ENCODE measurements at places on chromosomes 5 and 9.

DNA sequence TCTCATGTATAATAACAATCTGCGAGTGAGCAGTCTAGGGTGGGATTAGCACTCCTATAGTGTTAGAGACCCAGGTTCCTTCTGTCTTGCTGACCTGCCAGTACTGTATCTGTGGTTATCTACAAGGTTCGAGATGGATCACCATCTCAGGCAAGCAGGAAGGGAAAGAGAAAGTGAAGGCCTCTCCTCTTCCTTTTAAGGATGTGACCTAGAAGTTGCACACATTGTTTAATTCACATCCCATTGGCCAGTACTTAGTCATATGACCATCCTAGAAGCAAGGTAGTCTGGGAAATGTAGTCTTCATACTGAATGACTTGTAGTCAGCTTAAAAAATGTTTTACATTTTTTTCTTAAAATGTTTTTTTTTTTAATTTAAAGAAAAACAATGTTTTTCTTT lies 168.6 kb downstream of the CARTPT start:
- DNase-seq: no peak

- no peak for DNase-seq
These were observed 122.3 kb upstream of the NR4A3 start for GRCh38 chr9:99699396-99699795.

DNA sequence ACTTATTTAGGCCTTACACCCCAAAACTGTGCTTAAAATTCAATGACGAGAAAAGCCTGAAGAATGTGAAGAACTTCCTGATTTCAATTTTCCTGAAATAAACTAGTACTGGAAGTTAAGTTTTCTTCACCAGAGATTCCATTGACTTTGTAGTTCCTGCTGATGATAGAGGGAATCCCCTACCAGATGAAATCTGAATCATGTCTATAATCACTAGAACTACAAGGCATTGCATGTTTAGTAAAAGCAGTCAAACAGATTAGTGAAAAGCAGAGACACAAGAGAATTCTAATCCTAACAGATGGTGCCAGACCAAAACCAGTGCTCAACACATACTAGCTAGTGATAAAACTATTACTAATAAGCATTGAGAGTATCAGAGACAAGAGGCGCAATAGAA lies 130.0 kb downstream of the PDE4D start:
- no peak for DNase-seq

- DNase-seq: no peak
These were observed 127.2 kb downstream of the ENTREP1 start for GRCh38 chr9:69452110-69452782.

DNA sequence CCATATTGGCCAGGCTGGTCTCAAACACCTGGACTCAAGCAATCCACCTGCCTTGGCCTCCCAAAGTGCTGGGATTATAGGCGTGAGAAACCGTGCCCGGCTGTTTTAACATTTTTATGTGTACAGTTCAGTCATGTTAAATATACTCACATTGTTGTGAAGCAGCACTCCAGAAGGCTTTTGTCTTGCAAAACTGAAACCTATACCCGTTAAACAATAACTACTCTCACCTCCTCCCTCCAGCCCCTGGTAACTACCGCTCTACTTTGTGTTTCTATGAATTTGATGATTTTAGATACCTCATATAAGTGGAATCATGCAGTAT lies 23.1 kb upstream of the SHB start:
- no peak for DNase-seq

DNA sequence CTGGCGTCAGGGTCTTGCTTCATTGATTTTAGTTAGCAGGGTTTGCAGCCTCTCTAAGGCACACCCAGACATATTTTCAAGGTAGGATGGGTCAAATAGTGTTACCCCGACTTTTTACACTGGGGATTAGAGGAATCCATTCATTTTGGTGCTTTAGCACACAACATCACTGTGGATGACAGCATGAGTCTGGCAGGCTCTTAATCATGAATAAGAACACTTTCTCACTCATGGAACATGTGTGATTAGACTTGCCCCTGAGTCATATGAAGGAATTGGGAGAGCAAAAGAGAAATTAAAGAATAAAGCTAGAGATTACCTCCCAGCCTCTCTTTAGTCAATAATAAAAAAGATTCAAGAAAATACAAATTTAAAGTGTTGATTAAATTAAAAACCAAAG lies 175.6 kb downstream of the SEMA5A start:
- no peak for DNase-seq

DNA sequence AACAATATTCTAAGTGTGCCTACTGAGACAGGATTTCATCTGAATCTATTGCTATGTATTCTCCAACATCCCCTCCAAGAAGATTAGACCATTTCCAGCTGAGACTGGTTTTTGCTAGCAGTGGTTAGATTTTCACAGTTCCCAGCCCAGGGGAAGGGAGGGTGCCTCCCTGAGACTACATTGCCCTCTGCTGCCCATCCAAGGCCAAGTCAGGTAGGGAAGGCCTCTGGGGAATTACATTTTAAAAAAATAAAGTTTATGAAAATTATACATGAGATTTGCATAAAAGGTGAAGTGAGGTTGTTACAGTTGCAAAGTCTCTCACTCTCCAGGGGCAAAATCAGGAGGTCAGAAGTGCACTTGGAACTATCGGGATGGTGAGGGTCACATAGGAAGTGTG lies 28.0 kb upstream of the SYK start:
- no peak for DNase-seq

- no peak for DNase-seq
These were observed 28.5 kb downstream of the MVB12B start for GRCh38 chr9:126354887-126355770.

DNA sequence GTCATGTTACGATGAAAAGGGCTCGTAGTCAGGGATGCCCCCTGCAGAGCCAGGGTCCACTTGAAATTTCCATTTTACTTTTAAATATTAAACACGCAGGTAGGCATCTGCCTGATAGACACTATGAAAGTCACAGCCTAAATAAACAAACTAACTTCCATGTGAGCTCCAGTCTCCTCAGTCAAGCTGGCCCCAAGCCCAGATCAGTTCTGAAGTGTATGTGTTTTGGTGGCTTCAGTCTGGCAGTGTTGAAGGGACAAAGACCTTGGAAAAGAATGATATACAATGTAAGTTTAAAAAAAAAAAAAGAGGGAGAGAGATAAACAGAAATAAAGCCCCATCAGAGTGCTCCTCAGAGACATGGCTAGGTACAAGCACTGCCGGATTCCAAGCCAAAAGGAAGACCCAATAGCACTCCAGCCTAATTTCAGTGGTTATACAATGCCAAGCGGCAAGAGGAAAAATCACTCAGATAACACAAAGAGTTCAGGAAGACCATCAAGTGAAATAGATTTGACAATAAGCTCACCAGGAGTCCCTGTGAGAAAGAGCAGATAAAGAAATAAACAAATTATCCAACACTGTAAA lies 181.0 kb downstream of the BNC2 start:
- DNase-seq: no peak

DNA sequence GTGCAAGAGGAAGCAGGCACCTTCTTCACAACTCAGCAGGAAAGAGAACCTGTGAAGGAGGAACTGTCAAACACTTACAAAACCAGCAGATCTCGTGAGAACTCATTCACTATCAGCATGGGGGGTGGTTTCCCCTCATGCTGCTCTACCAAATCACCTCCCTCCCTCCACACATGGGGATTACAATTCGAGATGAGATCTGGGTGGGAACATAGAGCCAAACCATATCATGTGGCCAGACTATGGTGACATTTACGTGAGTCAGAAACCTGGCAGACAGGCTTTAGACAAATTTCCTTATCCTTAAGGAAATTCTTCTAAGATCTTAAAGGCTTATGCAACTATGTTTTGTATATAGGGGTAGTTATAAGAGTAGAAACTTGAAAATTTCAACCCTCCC lies 8.7 kb upstream of the AOPEP start:
- DNase-seq: no peak

DNA sequence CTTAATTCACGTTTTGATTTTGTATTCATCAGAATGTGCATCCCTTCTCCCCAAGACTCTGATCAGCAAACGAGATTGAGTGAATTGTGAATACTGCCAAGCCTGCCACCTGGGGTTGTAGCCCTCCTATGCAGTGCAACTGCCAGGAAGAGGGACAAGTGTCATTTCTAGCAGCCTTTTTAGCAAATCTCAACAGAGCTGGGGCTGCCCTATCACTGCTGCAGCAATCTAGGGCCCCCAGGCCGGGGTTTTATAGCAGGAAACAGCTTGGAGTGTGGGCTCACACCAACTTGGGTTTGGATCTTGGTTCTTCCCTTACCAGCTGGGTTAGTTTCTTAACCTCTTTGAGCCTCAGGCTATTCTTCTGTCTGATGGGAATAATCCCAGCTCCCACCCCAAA lies 4.0 kb downstream of the CSF1R start:
- DNase-seq: no peak

DNA sequence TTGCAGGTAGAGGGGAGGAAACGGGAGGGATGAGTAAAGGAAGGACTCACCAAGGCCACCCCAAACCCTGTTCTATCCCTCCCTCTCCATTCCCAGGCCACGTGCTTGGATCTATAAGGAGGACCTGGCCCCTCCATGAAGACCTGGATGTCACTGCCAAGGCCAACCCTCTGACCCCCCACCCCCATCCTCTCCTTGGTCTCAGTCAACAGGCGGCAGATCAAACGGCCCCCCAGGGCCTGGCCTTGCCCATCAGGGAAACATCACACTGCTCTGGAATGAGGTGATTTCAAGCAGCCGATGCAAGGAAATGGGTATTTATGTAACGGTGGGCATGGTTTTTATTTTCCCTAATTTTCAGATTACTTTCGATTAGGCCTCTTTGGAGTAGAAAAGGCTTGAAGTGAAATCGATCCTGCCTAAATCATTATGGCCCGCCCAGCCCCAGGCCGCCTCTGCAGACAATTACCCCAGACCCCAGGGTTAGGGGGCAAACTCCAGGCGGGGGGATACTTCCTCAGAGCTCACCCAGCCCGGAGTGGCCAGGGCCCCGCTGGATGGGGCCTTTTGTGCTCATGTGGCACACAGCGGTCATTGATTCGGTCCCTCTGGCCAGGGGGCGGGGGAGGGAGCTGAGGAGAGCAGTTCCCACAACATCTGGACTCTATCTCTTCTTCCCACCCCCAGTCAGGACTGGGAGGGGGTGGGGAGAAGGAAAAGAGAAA lies 125.3 kb downstream of the PHF2 start:
- DNase-seq: no peak

DNA sequence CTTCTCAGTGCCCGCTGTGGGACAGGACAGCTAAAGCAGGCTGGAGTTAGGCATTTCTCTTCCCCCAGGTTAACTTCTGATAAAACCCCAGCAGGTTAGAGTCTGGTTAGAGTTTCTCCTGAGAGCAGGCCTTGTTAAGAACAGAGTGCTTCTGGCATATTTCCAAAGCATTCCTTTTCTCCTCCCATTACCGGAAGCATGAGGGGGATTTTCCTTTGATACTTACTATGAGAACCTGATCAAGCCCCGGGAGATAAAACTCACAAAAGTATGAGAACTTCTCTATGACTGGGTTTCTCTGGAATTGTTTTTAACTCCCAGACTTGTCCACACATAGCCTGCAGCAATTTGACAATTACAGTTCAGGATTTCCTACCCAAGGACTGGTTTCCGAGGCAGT lies 77.4 kb upstream of the MAST4 start:
- no peak for DNase-seq

DNA sequence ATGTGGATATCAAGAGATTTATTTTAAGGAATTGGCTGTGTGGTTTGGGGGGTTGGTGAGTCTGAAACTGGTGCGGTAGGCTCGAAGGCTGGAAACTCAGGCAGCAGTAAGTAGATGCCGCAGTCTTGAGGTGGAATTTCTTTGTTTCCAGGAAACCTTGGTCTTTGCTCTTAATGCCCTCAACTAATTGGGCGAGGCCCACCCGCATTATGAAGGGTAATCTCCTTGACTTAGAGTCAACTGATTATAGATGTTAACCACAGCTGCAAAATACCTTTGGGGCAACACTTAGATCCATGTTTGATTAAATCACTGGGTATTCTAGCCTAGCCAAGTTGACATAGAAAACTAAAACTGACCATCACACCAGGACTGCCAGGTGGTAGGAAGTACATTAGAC lies 83.8 kb downstream of the ANKRD33B start:
- DNase-seq: no peak

GRCh38 chr9:94449486-94449885 lies 105.4 kb upstream of the PCAT7 start:
- no peak for DNase-seq

- DNase-seq: no peak
These were observed 415.2 kb downstream of the DNAH5 start for GRCh38 chr5:13529300-13529699.

DNA sequence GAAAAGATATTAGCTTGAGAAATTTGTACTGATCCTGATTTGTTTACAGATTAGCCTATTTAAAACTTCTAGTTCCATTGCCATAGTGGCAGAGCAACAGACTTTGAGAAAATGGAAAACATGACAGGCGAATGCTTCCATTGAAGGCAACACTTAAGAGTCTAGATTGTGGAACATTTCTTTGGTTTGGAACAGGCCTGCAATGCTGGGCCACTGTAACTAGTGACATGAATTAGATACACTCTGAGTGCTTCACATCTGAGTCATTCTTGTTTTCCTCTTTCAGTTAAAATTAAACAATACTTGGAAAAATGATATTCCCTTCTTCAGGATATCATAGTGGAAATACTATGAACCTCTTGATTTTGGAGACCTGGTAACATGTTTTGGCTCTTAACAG lies 453.6 kb upstream of the TUSC1 start:
- no peak for DNase-seq

GRCh38 chr5:129978270-129978669 lies 74.0 kb downstream of the CHSY3 start:
- no peak for DNase-seq

GRCh38 chr5:37111426-37112382 lies 137.5 kb downstream of the CPLANE1 start:
- DNase-seq: no peak

DNA sequence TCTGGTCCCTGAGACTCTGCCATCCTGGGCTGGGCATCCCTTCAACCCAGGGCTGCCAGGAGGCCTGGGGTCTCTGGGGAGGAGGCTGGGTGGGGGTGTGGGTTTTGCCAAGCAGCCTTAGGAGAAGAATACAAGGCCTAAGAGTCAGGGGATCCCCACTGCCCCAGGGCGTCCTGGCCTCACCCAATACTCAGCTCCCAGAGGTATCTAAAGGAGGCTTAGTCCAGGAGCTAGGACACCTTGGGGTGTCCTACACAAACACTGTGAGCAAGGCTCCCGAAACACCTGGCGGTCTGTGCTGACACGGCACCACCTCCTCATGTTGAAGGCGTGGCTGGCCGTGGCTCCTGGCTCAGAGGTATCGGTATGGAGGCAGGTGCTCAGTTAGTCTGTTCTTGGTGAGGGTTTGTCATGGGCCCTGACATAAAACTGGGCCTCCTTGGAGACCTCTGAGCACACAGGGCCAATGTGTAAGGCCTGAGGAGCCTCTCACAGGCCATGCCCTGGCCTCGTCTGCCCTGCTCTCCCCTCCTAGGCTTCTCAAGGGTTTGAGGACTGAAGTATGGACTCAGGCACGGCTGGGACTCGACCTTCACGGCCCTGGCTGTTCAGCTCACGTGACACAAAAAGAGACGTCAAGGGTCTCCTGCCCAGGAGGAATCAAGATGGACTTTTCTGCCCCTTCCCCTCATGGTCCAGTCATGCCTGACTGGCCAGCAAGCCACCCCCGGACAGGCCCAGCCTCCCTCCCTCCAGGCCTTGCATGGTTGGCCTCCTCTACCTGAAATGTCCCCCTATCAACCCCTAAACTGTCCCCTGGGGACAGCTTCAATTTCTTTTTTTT lies 277.3 kb downstream of the FSTL4 start:
- no peak for DNase-seq

Data from stimulated activated CD8-positive, alpha-beta memory T cell treated with anti-CD3 and anti-CD28 coated beads, Interleukin-7, amount 100 ng/mL, for 1 hour (primary cell).